Activated T-helper 1 cell treated with anti-CD3 and anti-CD28 coated beads, Interleukin-2, amount 50 U/mL, for 16 hours (primary cell): ENCODE measurements at places on chromosomes 6 and 20.

GRCh38 chr6:98924647-98925046 lies 23.1 kb downstream of the FBXL4 start:
- no peak for DNase-seq

GRCh38 chr6:161545741-161546140 lies 271.9 kb upstream of the AGPAT4 start:
- DNase-seq = no peak

- no peak for DNase-seq
These were observed 93.9 kb downstream of the PRND start for GRCh38 chr20:4815628-4816027.

DNA sequence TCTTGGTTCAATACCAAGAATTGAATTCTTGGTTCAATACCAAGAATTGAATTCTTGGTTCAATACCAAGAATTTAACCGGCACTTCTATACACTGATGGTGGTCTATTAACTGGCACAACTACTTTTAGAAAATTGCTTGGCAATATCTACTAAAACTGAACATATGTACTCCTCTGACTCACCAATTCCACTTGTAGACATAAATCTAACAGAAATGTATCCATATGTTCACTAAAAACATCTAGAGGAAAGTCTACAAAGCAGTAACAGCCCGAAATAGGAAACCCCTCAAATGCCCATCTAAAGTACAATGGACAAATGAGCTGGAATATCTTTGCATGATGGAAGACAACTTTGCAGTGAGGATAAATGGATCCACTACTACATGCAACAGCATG lies 71.9 kb downstream of the KIF16B start:
- no peak for DNase-seq

GRCh38 chr6:27834384-27834783 lies 77.8 kb downstream of the OR2B2 start:
- DNase-seq = no peak

DNA sequence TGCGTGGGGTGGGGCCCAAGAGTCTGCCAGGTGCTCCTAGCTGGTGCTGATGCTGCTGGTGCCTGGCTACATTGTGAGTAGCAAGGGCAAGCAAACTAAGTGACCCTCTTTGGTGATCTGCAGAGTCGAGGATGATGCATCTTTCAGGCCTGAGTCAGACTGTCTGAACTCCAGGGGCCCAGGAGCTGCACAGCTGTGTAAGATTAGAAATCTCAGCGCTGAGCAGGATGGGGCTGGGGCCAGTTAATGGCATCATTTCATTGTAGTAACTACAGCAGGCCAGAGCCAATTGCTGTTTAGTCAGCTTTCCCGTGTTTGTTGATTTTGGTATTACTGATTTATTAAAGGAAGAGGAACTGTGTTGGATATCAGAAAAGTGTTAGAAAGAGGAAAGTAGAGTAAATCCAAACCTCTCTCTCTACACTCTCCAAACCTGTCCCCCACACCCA lies 365.2 kb downstream of the PAX1 start:
- no peak for DNase-seq

GRCh38 chr6:33856031-33856590 lies 52.3 kb upstream of the MLN start:
- no peak for DNase-seq

DNA sequence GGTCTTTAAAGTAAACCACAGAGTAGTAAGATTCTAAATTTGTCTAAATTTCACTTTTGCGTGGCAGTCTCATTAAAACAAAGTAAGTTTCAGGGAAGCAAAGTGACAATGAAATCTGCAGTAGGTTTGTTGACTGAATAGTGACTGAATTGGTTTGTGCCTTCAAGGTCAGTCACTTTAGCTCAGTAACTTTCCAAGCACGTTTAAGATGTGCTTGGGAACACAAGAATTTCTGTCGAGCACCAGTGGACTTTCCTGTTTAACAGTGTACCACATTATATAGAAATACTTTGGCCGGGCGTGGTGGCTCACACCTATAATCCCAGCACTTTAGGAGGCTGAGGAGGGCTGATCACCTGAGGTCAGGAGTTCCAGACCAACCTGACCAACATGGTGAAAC lies 1.7 kb upstream of the CD24 start:
- no peak for DNase-seq

DNA sequence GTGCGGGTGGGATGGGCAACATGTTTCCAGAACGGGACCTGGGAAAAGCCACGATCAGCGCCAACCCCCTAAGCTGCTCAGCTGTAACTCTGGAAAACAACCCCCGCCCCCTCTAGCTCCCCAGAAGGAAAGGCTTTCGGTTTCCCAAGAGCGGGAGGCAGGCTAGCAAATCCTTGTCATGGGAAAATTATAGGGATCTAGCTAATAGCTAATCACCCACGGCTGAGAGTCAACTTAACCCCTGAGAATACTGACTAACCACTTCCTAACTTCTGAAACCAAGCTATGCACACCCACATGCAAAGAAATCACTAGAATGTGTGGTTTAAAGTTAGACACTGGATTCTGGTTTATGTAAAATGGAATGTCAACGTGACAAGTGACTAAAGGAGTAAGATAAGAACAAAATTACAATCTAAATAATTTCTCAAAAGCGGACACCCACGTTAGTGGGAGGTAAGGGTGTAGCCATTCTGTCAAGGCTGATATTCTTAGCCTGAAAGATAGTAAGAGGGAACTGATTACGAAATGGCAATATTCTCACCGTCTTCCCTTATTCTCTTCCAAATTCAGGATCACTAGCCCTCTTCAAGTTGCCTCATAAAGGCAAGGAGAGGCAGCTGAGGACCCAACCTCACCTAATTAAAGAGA lies 20.1 kb downstream of the JAG1 start:
- DNase-seq = no peak

DNA sequence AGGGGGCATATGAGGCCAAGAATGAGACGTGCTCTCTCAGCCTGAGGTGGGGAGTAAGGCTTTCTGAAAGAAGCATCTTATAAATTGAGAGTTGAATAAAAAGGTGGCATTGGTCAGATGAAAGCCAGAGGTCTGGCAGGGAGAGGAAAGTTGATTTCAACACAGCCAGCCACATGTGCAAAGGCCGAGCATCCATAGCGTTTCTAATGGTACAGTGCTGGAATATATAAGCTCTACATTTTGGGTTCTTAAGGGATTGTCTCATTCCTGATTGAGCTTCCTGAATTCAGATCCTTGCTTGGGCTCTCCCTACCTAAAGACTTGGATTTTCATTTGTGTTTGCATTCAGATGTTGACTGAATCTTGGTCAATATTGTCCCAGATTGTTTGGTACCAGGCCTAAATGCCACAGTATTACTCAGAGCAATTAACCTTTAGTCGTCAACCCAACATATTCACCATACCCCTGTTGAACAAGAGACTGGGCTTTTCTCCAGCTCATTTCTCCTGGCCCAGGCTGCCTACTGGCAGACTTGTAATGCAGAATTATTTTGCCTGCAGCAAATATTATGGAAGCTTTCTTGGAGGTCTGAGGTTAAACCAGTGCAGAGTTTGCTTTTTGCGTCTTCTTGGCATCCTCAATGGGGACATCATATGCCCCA lies 14.5 kb upstream of the BCAS1 start:
- DNase-seq = no peak

DNA sequence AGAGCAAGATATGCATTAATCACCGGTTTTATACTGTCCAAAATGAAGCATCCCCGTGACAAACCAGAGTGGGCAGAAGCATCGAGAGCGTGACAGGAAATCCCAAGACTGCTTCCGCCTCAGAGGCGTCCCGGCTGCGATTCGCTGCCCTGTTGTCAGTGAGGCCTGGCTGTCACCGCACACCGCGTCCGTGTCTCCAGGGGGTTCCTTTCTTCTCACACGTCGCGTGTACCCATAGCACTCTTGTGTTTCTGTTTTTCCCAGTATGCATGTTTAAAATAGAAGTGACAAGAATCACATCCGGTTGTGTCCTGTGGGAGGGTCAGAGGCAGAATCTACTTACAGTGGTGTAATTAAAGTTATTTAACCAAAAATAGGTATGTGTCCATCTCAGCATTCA lies 8.3 kb upstream of the ADRM1 start:
- DNase-seq = no peak

DNA sequence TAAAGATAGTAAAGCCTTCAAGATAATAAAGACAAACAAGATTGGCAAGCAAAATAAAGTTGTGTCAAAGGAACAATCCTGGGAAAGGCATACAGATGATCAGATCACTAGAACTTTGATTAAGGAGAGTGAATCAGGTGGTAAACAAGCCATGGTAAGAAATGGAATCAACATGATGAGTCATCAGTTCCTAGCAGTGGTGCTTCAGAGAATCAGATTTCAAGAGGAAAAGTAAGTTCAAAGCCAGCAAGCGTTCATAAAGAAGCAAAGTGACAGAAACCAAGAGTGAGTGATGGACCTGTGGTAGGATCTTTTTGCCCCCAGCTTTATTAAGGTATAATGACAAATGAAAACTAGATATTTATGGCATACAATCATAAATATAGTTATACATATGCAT lies 340.4 kb downstream of the TPBG start:
- no peak for DNase-seq

GRCh38 chr6:34912715-34913464 lies 23.8 kb downstream of the ANKS1A start:
- no peak for DNase-seq

GRCh38 chr6:28254121-28254519 lies 2.1 kb upstream of the ZKSCAN4 start:
- DNase-seq = no peak
